CD4-positive, alpha-beta T cell (primary cell): ENCODE measurements at places on chromosomes 4 and X. TPM values are rescaled to one million over a fixed set of nuclear protein-coding genes. Genes with fewer than 3 reads are reported as not detected.
A peak's percentile ranks its signal among the peaks of the same experiment; 100 is the strongest.

The RNF212 gene
- 8.3 TPM for total RNA-seq

The CENPVL1 gene
- total RNA-seq: not detected

The EDNRA gene
- total RNA-seq: not detected

DNA sequence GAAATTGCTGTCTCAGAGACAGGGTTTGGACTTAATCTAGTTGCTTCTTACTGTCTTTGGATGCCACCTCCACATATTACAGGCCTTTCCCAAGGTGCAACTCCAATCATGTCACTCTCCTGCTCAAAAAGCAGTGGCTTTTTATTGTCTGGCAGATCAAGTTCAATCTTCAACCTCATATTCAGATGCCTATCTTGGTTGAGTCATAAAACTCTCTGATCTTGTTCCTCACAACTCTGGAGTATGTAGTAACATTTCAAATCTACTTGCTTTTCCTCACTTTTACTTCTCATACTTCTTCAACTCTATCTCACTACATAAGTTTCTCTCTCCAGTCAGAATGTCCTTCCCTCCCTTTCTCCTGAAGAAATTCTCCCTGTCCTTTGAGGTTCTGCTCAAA is 180.6 kb downstream of the VSIG4 start:
- no peaks in the 10 kb centered on the region for H3K27me3 ChIP-seq
- no peaks in the 10 kb centered on the region for H3K36me3 ChIP-seq
- H3K4me3 ChIP-seq: no peak overlapping the region
- H3K4me1 ChIP-seq: peaks cover 11% of the 10 kb centered on the region
- no peak overlapping the region for H3K27ac ChIP-seq

- no peak for DNase-seq
- H3K27me3 ChIP-seq: no peaks in the 10 kb centered on the region
- peaks cover 38% of the 10 kb centered on the region for H3K4me1 ChIP-seq
- peak overlapping the region; percentile 75 for H3K4me3 ChIP-seq
Observed at GRCh38 chr4:1856943-1857699, 1.2 kb upstream of the LETM1 start.

DNA sequence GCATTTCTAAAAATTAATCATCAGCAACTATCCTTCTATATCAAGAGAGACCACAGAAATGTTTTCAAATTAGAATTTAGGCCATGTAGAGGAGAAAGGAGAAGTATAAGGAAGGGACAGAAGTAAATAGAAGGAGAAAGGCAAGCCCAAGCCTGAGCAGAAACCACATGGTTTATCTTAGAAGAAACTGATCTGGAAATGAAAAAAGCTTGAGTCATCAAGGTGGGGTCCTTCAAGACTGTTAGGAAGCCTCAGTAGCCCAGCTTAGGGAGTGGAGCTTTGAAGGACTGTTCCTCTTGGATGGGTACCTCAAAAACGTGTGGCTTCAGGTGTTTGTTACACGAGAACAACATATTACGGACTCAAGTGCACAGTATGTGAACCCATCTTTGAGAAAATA is 4.5 kb downstream of the BMX start:
- peaks cover 2% of the 10 kb centered on the region for H3K27me3 ChIP-seq
- DNase-seq: no peak
- no peaks in the 10 kb centered on the region for H3K4me1 ChIP-seq
- H3K4me3 ChIP-seq: no peak overlapping the region

GRCh38 chr4:25223802-25224375 is 9.9 kb upstream of the PI4K2B start:
- DNase-seq: peak; percentile 20
- no peak overlapping the region for H3K4me3 ChIP-seq
- no peaks in the 10 kb centered on the region for H3K36me3 ChIP-seq
- H3K4me1 ChIP-seq: no peaks in the 10 kb centered on the region
- H3K27me3 ChIP-seq: no peaks in the 10 kb centered on the region

DNA sequence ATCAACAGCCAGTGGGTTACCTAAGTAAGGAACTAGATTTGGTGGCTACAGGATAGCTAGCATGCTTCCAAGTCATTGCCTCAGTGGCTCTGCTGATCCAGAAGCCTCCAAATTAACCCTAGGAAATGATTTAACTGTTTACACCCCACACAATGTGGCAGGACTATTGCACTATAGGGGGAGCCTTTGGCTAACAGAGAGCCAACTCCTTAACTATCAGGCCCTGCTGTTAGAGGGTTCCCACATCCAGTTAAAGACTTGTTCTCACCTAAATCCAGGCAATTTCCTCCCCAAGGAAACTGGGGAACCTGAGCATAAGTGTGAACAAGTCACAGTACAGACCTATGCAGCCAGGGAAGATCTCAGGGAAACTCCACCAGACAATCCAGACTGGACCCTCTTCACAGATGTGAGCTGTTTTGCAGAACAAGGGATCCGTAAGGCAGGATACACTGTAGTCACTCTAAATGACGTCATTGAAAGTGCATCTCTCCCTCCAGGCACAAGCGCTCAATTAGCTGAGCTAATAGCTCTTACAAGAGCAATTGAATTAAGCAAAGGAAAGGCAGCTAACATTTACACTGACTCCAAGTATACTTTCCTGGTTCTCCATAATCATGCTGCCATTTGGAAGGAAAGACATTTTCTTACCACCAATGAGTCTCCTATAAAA is 185.3 kb upstream of the SPOCK3 start:
- H3K27me3 ChIP-seq: no peaks in the 10 kb centered on the region
- DNase-seq: no peak
- no peak overlapping the region for H3K27ac ChIP-seq
- H3K36me3 ChIP-seq: no peaks in the 10 kb centered on the region
- no peak overlapping the region for H3K4me3 ChIP-seq
- no peaks in the 10 kb centered on the region for H3K4me1 ChIP-seq

GRCh38 chrX:72526534-72527508 is 45.8 kb downstream of the HDAC8 start:
- no peaks in the 10 kb centered on the region for H3K4me1 ChIP-seq
- H3K4me3 ChIP-seq: no peak overlapping the region
- no peaks in the 10 kb centered on the region for H3K36me3 ChIP-seq
- no peak overlapping the region for H3K27ac ChIP-seq

DNA sequence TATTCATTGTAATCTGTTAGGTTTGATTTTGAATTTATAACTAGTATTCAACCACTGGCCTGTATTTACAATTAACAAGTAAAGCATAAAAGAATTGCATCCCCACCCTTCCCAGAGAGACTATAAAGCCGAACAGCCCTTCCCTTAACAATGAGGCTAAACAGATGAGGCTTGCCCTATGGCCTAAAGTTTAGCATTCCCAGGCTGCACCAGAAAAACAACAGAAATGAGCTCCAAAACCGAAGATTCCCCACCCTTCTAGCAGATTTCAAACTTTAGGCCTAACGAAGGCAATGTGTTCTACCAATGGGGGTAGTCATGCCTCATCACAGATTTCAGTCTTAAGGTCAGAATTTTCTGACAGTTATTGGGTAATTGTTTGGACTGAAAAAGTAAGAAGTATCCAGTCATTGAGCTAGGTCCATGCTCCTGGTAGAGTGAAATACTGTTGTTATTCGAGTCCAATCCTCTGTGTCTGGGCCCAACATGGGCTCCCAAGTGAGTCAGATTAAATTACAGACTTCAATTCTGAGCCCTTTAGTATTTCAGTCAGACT is 197.6 kb downstream of the ANTXR2 start:
- no peaks in the 10 kb centered on the region for H3K4me1 ChIP-seq
- H3K36me3 ChIP-seq: no peaks in the 10 kb centered on the region
- no peak for DNase-seq
- H3K27me3 ChIP-seq: no peaks in the 10 kb centered on the region
- no peak overlapping the region for H3K27ac ChIP-seq

DNA sequence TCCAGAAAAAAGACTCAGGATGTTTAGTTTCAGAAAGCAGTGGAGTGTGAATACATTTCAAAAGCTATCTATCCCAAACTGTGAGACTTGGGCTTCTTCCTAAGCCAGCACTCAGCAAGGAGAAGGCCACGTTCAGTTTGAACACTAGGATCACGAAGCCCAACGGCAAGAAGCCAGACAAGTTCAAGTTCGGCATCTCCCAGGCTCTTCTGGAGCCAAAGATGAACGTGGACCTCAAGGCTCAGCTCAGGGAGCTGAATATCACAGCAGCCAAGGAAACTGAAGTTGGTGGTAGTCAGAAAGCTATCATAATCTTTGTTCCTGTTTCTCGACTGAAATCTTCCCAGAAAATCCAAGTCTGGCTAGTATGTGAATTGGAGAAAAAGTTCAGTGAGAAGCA is 7.6 kb downstream of the PLAC1 start:
- no peaks in the 10 kb centered on the region for H3K27me3 ChIP-seq
- no peak for DNase-seq
- no peaks in the 10 kb centered on the region for H3K36me3 ChIP-seq
- H3K4me1 ChIP-seq: no peaks in the 10 kb centered on the region
- no peak overlapping the region for H3K27ac ChIP-seq

DNA sequence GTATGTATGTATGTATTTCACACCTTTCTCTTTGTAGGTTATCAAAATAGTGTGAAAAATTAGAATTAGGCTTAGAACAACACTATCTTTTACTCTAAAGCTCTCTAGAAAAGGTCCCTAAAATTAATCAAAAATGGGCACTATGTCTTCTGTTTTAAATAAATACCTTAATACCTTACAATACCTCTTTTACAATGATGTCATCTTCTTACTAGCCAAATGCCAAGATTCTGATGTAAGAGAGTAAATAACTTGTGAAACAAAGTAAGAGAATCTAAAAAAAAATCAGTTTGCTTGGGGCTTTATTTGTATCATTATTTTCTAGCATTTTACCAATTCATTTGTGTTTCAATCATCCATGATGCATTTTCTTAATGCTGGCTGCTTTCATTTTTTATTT is 402.2 kb upstream of the MAGEB2 start:
- H3K4me1 ChIP-seq: no peaks in the 10 kb centered on the region
- DNase-seq: no peak
- no peak overlapping the region for H3K4me3 ChIP-seq
- no peak overlapping the region for H3K27ac ChIP-seq
- no peaks in the 10 kb centered on the region for H3K36me3 ChIP-seq
- H3K27me3 ChIP-seq: no peaks in the 10 kb centered on the region

DNA sequence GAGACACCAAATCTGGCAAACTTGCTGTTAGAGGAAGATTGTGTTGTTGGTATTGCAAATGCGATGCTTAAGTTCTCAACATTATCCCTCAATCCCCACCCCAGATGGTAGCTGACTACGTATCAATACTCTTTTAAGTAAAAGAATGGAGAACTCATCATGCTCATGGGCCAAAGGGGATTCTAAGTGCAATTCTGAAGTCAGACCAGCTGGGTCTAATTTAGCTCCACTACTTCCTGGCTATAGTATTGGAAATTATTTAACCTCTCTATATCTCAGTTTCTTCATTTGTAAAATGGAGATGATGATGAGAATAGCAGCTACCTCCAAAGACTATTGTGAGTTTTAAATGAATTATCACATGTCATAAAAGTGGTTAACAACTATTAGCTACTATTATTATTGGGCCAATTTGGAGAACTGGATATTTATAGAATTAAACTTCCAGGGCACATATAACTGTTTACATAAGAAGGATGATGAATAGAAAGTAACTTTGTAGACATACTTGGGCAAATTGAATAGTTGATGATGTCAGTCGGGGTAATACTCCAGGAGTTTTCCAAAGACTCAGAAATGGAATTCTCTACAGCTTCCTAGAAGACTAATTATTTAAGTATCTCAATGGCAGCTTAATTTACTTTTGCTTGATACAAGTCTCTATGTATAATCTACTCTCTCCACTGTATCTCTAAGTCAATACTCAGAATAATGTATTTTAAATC is 5.0 kb upstream of the SLAIN2 start:
- H3K27me3 ChIP-seq: no peaks in the 10 kb centered on the region
- peaks cover 5% of the 10 kb centered on the region for H3K4me1 ChIP-seq
- no peak overlapping the region for H3K4me3 ChIP-seq
- H3K36me3 ChIP-seq: no peaks in the 10 kb centered on the region
- no peak for DNase-seq
- no peak overlapping the region for H3K27ac ChIP-seq

DNA sequence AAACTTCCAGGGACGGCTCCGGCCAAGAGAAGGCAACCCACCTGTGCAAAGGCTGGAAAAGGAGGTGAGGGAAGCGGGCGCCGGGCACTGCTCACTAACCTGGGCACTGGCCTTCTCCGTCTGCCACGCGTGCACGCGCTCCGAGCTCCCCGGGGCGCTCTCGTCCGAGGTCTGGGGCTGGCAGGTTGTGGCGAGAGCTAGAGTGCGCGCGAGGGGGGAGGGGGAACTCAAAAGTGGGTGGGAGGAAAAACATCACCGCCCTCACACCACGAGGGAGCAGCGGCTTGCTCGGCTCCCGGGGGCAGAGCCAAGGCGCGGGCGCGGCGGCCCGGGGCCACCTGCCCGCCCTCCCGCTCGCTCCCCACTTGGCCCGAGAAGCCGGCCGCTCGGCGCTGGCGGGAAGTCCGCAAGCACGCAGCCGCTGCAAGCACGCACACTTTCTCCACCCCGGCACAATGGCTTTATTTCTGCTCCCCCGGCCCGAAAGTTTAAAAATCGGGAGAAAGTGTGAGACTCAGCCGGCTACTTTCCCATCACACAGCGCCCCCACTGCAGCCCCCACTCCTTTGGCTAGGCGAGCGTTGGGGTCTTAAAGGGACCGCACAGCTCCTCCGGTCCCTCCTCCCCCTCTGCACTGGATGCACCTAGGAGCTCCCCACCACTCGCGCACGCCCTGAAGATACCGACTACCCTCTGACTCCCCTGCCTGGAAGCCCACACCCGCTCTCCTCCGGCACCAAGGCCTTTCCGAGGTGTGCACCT is at the start of gene CHRDL1:
Gene CHRDL1, minus strand, starts transcription at position 173 of the 762 bp plus-strand sequence. CDS start 3,636 bp downstream, outside the sequence.
- H3K36me3 ChIP-seq: no peaks in the 10 kb centered on the region
- H3K27ac ChIP-seq: no peak within 1 kb of the TSS
- no peaks in the 10 kb centered on the region for H3K27me3 ChIP-seq
- no peak for DNase-seq
